ENCODE measurements at places on chromosomes 6 and 20.

GRCh38 chr20:62401331-62401779 is 5.7 kb downstream of the CABLES2 start:
- DNase-seq: no peak

- DNase-seq: no peak
These were observed 477.4 kb upstream of the HTR1E start for GRCh38 chr6:86459978-86460377.

DNA sequence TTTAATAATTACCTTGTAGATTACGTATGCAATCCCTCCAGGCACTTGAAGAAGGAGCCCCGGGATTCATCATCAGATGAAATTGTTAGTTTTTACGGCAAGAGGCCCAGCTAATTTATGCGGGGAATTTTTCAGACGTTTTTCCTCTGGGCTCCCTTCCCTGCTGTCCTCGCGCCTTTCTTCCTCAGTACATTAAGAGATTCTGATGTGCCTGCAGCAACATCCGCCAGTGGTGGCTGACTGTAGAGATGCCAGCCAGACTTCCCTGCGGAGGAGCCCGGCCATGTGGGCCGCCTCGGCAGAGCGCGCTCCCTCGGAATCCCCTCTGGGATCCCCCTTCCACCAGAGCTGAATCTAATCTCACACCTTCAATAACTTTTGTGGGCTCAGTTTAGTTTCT is 46.4 kb upstream of the POU3F2 start:
- DNase-seq: no peak

DNA sequence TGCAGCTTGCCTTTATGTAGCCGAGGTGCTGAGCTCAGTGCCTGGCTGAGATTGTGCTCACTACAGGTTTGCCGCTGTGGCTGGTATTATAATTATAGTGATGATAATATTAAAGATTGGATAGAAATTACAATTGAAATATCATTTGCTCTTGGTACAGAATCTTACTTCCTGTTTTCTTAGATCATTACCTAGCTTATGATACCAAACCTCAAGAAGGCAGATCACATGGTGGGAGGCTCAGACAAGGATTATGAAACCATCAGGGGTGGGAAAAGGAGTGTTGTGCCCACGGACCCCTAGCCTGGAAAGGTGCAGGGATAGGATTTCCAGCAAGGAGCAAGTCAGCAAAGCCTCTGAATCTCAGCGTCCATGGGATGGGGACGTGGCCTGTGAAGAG is 70.6 kb downstream of the IGF2R start:
- DNase-seq: no peak

DNA sequence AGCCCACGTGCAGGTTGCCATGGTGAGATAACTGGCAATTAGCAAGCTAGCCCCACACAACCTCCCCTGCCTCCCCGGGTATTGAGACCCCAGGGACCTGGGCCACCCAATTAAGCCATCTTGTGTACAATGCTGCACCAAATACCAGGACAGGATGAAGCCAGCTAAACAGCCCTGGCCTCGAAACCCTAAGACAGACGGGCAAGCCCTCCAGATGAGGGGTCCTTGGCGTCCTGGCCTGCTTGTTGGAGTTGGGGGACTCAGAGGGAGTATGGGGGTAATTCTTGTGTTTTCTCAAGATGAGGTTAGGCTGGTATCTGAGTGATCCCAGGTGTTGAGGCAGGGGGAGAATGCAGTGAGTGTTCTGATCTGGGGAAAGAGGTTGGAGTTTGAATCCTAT is 8.8 kb upstream of the MAPRE1 start:
- DNase-seq: no peak

DNA sequence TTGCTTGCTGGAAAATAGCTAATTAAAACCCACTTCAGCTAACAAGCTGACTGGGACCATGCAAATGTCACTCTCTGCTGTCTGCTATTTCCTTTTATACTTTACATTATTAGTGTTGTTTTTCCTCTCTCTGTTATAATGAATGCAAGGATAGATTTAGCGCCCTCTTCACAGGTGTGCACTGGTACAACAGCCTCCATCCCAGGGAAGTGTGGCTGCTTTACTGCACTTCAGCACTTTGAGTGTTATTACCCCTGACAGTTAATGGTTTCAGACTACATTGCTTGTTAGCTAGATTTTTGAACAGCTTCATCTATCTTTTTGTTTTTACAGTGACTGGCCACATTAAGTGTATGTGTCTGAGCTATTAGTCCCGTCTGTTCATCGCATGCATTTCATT is 405.7 kb downstream of the RNF144B start:
- DNase-seq: no peak

DNA sequence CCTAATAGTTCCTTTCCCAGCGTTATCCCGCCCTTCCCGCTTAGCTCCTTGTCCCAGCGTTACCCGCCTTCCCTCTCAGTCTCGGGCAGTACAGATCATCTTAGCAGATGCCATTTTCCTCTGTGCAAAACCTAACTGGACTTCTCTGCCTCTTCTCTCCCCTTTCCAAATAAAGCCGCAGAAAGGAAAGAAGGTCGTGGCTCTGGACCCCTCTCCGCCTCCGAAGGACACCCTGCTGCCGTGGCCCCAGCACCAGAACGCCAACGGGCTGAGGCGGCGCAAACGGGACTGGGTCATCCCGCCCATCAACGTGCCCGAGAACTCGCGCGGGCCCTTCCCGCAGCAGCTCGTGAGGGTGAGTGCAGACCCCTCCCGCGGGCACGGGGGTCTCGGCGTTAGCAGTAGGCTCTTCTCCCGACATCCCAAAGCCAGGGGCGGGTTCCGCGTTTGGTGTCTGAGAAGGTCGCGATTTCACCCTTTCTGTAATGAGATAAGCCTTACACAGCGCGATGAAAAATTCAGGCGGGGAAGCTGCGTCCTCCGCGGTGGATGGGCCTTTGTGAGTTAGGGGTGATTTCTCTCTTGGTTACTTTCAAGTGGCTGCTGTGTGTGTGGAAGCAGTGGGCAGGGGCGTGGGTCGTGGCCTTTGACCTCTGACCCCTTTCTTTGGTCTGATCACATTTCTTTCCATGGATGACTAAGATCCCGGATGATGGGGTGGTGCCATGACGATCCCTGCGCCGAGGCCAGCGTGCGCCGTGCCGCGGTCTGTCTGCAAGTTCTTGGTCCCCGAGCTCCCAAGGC is 292.7 kb downstream of the TAF4 start:
- DNase-seq: no peak

GRCh38 chr6:61886608-61887259 is 399.3 kb downstream of the KHDRBS2 start:
- no peak for DNase-seq

All from DMS79 treated with DMSO at 0.1 percent for 48 hours (cell line).